ENCODE measurements at places on chromosomes 12 and 14. TPM values are rescaled to one million over a fixed set of nuclear protein-coding genes. Genes with fewer than 3 reads are reported as not detected.

Gene LPAR5
- polyA plus RNA-seq, result 0.23 TPM

Gene SLC4A8
- 5.5 TPM for polyA plus RNA-seq

Gene FBXW8
- 3.6 TPM for polyA plus RNA-seq

Gene LYZ
- polyA plus RNA-seq, result 29.4 TPM

Gene FOXN4
- not detected for polyA plus RNA-seq

Gene PLA2G1B
- 7,592 TPM for polyA plus RNA-seq
